Jurkat, Clone E6-1 (cell line): ENCODE measurements at places on chromosomes 5 and 9.
A peak's percentile ranks its signal among the peaks of the same experiment; 100 is the strongest.

DNA sequence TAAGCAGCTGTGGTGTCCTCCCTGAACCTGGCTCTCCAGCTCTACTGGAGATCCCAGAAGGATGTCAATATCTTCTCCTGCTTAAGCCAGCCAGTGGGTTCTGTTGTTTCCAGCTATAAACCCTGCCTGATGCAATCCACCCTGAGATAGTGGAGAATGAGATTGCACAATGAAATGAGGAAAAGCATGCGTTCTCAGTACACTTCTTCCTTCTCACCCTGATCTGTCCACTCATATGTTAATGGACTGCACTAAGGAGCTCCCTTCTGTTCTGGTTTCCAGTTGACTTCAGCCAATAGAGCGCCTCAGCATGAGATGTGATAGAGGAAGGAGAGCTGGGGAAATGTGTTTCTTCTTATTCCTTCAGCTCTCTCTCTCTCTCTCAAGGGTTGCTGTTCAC, 40.0 kb upstream of the CDH6 start:
- DNase-seq, result no peak

DNA sequence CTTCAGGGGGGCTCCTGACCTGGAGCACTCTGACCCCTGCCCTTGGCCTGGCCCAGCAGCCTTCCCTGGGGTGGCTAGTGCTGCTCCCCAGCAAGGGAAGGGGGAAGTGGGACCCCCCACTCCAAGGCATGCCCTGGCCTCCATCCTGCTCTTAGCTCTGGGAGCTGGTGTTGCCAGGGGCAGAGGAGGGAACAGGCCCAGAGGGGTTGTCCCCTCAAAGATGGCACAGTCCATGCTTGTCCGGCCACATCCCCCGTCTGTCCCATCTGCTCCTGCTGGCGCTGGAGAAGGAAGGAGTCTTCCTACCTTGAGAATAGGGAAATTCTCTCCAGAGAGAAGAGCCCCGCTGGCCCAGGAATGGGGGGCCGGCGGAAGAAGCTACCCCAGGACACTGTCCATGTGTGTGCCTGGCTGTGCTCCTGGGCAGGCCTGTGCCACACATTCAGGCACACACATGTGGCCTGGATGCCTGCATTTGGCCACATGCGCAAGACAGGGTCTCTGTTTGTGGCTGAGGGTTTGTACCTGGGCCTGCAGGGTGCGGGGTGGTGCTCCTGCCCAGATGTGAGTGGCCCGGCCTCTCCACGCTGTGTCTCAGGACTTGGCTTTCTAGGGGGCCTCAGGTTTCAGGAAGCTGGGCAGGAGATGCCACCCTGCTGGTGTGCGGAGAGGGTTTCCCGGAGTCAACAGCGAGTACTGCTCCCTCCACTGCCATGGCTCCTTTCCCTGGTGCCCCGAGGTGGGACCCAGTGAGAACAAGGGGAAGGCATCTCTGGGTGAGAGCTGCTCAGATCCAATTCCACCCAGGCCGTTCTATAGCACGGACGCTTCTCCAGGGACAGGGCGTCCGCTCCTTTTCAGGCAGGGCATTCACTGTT, 247.1 kb downstream of the PBX3 start:
- no peak for DNase-seq

GRCh38 chr9:122125158-122125508, 32.0 kb upstream of the TTLL11 start:
- DNase-seq, result peak; percentile 45

- DNase-seq, result no peak
Observed at GRCh38 chr9:93060746-93061259, 2.3 kb downstream of the SUSD3 start.

GRCh38 chr9:20316372-20316771, 305.9 kb downstream of the MLLT3 start:
- DNase-seq, result no peak
